ENCODE measurements at places on chromosomes 2 and 18.
A peak's percentile ranks its signal among the peaks of the same experiment; 100 is the strongest.

DNA sequence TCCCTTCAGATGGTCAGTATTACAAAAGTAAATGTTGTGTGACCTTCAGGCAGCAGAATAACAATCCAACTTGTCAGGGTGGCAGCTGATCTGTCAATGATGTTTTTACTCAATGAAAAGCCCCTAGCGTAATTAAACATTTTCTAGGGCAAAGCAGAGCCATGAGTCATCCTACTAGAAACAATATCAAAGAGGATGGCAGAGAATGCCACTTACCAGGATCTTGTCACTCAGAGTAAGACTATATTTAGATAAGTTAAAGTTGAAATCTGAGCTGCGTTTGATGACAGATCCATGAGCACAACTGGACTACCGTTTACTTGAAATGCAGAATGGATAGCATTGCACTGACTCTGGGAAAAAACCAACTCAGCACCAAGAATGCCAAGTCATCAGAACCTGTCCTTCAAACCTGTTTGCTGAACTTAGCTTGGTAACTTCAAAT lies 612.6 kb upstream of the ACVR2A start:
- DNase-seq, result no peak

GRCh38 chr2:67540962-67541361 lies 143.8 kb downstream of the ETAA1 start:
- DNase-seq, result no peak

DNA sequence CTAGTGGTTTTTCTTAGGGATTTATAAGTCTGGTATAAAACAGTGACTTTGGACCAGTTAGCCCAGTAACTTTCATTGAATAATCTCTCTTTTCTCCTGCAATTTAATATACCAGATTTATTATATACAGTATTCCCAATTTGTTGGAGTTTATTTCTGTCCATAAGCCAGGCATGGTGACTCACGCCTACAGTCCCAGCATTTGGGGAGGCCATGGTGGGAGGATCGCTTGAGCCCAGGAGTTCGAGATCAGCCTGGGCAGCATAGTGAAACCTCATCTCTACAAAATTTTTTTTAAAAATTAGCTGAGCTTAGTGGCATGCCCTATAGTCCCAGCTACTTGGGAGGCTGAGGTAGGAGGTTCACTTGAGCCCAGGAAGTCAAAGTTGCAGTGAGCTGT lies 26.7 kb downstream of the CNNM4 start:
- no peak for DNase-seq

- no peak for DNase-seq
These were observed 21.9 kb downstream of the NEMP2 start for GRCh38 chr2:190512539-190513095.

GRCh38 chr2:219174801-219175200 lies 1.9 kb downstream of the CNPPD1 start:
- DNase-seq, result no peak

DNA sequence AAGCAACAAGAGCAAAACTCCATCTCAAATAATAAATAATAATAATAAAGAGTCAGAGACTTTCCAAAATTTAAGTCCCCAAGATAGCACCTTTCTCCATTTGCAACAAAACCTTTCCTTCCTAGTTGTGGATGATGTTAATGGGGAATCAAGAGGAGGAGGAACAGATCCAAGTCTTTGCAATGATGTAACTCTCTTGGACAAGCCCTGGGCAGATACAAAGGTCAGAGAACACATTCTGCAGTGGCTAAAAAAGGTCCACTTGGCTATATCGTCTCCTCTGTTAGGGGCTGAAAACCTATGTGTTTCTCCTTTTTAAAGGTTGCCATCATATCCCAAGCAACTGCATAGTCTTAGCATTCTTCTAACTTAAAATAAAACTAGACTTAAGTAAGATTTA lies 151.1 kb downstream of the TMEM163 start:
- no peak for DNase-seq

- DNase-seq, result no peak
These were observed 68.1 kb downstream of the OLA1 start for GRCh38 chr2:174180165-174180724.

DNA sequence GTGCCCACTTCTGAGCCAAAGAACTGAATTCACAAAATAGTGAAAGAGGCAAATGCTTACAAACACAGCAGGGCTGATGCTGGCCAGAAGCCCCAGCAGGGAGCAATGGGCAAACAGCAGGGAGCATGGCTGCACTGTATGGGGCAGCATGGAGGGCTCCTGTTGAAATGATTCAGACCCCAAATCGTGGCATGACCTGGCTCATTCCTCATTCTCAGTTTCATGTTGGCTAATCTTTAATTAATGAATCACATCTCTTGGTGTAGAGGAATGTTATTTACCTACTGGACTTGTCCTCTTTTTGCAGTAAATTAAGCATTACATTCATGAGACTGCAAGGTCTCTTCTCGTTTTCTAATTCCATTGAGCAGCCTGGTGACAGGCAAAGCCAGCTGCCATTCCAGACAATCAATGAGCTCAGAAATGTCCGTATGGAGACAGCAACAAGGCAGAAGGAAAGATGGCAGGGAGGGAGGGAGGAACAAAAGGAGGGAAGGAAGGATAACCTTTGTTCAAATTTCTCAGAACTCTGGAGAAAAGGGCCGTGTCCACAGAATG lies 84.9 kb upstream of the ST8SIA3 start:
- DNase-seq, result no peak

- no peak for DNase-seq
These were observed 34.2 kb downstream of the TMEM131 start for GRCh38 chr2:97961534-97961933.

DNA sequence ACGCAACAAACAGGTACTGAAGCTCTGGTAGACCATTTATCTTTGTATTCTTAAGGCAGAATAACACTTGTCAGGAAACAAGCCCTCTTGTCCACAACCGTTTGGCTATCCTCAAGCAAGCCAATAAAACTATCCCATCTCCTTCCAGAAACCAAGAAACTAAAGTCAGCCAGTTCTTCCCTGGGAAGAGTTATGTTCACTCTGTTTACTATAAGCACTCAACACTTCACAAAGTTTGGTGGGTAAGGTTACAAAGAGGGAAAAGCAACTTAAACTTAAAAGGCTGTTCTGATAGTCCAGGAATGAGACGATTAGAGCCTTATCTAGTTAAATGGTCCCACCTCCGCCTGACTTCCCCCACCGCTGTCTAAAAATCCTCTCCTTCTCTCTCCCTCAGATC lies 25.6 kb downstream of the LRP2 start:
- no peak for DNase-seq

DNA sequence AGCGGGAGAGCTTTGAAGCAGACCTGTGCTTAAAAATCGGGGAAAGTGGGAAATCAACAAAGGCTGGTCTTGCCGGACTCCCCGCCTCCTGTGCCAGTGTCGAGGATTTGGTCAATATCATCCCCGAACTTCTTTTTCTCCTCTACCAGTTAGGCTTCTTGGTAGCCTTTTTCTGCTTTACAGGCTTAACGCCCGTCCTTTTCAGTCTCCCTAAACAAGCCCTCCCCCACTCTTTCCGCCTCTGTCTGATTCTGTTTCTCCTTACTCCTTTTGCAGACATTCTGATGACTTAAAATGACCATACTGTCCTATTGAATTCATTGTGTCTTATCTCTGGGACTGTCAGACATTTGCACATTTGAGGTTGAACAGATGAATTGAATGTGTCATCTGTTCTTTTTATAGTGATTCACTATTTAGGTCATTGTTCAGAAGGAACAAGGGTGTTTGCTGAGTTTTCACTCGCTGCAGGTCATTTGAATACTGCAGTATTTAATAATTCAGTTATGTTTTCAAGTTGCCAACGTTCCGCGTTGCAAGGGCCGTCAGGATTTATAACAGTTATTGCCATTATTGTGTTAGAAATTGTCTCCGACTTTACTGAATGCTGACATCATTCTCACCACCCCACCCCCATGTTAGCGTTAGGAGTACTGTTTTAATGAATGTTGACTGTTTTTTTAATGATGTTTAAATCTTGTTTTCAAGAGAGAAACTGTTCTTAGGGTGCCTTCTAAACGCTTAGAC lies 1.1 kb downstream of the ITGAV start:
- no peak for DNase-seq

GRCh38 chr18:52391810-52392559 lies 52.0 kb downstream of the DCC start:
- no peak for DNase-seq

DNA sequence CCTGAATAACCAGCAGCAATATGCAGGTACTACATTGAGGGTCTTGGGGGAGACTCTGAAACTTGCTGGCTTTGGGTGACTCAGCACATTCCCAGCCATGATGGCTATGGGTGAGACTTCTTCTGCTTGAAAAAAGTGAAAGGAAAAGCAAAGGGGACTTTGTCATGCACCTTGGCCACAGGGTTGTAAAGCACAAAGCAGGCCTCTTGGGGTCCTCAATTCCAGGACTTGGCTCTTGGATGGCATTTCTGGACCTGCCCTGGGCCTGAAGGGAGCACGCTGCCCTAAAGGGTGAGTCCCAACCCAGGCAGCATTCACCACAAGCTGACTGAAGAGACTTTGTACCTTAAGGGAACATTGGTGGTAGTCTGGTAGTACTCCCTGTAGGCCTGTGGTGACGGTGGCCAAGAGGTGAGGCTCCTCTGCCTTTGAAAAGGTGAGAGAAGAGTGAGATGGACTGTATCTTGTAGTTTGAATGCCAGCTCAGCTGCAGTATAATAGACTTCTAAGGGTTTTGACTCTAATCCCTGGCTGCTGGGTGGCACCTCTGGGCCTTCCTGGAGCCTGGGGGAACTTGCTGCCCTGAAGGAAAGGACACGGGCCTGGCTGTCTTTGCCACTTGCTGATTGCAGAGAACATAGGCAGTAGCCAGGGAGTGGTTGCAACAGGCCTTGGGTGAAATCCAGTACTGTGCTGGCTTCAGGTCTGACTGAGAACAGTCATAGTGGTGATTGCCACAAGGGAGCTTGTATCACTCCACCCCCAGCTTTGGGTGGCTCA lies 36.5 kb upstream of the CYTIP start:
- DNase-seq, result no peak

DNA sequence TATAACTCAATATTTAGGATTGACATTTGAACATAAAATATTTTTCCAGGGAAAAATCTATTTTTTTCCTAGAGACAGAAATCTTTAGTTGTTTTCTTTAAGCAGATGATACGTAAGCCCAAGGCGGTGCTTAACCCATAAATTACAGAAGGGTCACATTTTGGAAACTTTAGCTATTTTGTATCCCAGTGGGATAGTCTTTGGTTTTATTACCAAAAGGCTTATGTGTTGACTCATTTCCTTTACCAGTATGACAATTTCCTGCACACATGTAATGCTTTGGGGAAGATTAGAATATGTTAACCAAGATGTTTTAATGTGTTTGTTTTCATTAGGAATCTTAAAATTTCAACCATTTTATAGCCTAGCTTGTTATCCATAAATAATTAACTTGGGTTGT lies 24.8 kb downstream of the DYNC1I2 start:
- no peak for DNase-seq

- DNase-seq, result no peak
These were observed 72.2 kb upstream of the OTOS start for GRCh38 chr2:240212425-240213225.

- DNase-seq, result no peak
These were observed 10.3 kb downstream of the CYP1B1 start for GRCh38 chr2:38065502-38066135.

GRCh38 chr18:52175406-52175805 lies 164.6 kb upstream of the DCC start:
- no peak for DNase-seq

DNA sequence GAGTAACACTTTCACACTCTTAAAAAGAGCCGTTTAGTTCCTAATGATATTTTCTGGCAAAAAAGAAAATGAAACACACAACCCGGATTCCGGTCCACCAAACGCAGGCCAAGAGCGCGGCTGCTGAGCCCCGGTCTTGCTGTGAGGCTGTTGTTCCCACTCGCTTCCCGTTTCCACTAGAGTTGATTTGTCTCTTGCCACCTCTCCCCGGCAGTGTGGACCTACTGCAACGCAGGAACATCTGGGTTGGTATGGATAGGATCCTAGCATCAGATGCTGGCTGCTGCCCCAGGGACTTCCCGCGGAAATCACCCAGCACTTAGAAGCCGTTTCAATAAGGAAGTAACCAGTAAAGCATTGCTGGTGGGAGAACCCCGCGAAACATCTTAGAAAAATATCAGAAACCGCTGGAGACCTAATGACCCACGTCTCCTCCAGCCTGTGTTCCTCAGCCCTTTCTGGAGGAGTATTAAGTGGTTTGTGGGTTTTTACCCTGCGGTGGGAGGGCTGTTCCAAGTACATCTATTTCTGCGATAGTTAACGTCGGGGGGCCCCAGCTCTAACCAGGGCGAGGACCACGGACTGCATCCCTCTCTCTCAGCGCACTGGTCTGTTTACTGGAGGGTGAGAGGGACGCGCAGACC lies 939 bp downstream of the DOCK10 start:
- peak; percentile 29 for DNase-seq

- DNase-seq, result no peak
These were observed 25.6 kb downstream of the DNPEP start for GRCh38 chr2:219362072-219362471.

DNA sequence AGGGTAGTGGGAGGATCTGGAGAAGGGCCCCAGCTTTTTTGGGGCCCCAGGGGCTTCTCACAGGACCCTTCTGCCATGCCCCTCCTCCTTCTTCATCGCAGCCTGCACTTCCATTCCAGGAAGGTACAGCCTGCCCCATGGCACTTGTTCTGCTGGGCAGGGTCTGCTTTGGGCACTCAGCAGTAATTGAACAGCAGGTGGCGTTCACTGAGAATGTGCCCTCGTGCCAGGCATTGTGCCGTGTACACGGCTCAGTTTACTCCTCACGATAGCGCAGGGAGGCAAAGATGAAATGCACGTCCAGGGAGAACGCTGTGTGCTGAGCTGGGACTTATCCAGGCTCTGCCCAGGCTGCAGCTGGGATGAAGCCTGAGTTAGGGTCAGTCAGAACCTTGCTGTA lies 54.8 kb upstream of the ASB18 start:
- no peak for DNase-seq

GRCh38 chr18:63084219-63084618 lies 235.3 kb downstream of the BCL2 start:
- DNase-seq, result no peak
